Pons (tissue), 1 donor: ENCODE measurements at places on chromosomes 7 and 10.

DNA sequence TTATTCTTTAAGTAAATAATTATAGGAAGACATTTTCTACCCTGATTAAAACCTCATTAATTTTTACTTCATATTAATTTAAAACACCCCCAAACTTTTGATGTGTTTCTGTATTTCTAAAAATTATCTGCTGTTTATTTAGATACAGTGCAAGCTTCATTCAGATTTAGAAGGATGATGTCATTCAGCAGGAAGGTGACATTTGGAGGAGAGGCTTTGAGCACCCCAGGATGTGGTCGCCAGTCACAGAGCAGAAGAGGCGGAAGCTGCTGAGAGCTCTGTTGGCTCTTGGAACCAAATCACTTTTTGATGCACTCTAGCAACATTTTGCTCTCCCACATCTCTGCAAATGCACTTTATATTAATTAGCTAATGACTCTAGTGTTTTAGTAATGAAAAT lies 233.9 kb upstream of the CACNA2D1 start:
- peak; percentile 10 for DNase-seq

DNA sequence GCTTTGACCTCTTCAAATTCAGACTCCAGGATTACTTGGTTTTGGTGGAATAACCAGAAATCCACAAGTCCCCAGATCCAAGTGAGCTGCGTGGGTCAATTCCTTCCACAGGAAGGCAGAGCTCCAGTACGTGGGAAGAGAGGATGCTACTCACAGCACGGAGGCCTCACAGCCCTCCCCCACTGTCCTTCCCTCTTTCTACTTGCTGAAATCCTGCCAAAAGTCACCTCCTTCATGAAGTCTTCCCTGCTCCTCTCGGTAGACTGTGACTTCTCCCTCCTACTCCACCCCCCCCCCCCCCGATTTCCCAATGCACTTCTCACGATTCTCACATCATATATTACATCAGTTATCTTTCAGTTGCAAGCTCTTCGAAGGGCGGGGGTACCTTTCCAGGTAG lies 12.3 kb downstream of the CAMK2G start:
- no peak for DNase-seq

- no peak for DNase-seq
These were observed 306.0 kb downstream of the TFEC start for GRCh38 chr7:115724400-115725056.

DNA sequence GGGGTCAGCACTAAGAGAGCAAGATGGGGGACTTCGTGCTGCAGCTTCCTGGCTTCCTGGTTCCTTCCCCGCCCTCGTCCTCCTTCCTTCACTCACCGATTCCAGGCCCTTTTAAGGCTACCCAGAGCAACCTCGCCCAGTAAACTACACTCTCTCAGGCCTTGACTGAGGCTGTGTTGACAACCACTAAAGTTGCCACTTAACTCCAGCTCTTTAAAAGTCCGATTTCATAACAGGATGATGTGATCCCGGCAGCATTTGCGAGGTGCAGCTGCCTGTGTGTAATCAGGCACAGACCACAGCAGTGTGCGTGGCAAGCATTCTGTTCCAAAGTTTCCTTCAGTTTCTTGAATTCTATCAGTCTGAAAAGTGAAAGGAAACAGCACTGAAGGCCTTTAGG lies 110.6 kb downstream of the RAB11FIP2 start:
- no peak for DNase-seq

GRCh38 chr10:128042131-128042610 lies 84.1 kb downstream of the MKI67 start:
- no peak for DNase-seq

- DNase-seq = no peak
These were observed 301.6 kb downstream of the NRG3 start for GRCh38 chr10:82176587-82176986.
